ENCODE measurements at places on chromosomes 16 and 17. TPM values are rescaled to one million over a fixed set of nuclear protein-coding genes. Genes with fewer than 3 reads are reported as not detected.

NOL3 gene
- 3.8 TPM for polyA plus RNA-seq

EPX gene
- not detected for polyA plus RNA-seq

DNA sequence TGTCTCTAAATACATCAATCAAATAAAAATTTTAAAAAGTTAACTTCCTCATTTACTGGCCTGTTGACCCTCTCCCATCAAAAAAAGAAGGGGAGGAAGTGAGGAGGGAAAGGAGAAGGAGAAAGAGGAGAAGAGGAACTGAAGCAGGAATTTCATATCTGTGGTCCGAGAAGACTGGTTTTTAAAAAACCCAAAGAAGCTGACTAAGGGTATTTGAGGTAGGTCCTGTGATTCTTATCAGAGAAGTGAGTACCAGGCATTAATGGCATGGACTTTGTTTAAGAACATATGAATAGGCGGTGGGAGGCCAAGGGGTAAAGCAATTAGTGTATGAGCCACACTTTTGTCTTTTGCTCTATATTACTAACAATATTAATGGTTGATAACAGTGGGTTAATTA, 2.0 kb downstream of the SLC46A1 start:
- DNase-seq, result peak; percentile 35
- H3K4me1 ChIP-seq, result peaks cover 35% of the 10 kb centered on the region
- no peaks in the 10 kb centered on the region for H3K27me3 ChIP-seq
- no peak overlapping the region for H3K27ac ChIP-seq
- H3K4me3 ChIP-seq, result no peak overlapping the region
- peaks cover 11% of the 10 kb centered on the region for H3K36me3 ChIP-seq

DNA sequence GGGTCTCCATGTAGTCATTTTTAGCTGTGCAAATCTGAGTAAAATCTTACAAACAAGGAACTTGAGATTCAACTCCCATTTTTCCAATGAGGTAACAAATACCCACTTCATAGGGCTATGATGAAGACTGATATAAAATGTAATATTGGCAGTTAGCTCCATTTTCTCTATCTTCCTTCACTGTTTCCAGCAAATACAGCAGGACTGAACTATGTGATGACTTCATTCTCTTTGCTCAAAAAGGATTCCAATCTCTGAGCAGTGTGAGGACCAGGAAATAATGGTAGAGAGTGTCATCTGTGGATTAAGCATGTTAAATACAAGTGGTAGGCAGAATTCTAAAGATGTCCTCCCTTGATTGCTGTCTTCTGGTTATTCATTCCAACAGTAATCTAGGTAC, 18.3 kb downstream of the RND2 start:
- H3K4me3 ChIP-seq, result no peak overlapping the region
- H3K27ac ChIP-seq, result peak overlapping the region; percentile 13
- H3K27me3 ChIP-seq, result no peaks in the 10 kb centered on the region
- peaks cover 32% of the 10 kb centered on the region for H3K36me3 ChIP-seq
- DNase-seq, result no peak

DNA sequence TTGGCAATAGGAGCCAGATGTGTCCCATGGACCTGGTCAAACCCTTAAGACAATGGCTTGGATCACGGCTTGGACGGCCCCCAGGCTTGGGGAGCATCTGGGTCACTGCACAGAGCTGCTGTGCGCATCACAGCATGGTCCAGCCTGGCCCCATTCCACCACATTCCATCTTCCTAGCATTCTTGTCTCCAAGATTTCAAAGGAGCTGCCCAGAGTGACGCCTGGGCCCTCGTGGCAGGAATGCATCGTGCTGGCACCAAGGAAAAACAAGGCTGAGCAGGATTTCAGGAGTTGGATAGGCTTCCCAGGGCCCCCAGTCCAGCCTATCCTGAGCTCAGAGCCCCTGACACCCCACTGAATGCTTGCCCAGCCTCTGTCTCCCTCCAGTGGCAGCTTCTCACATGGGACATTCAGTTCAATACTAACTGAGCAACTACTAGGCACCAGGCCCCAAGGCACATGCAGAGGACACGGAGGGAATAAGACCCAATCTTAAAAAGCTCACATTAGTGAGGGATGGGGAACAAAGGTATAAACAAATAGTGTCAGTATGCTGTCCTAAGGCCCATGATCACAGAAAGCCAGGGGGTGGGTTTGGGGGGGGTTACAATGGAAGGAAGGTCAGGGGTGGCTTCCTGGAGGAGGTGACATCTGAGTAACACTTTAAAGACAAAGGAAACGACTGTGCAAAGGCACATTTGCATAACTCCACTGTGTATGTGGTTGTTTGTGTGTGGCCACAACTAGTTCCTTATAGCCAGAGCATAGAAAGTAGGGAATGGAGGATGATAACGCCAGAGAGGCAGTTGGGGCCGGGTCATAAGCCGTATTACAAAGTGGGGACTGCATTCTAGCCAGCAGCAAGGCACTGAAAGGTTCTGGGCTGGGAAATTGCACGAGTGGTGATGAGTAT, 34.1 kb downstream of the TK2 start:
- H3K4me3 ChIP-seq, result no peak overlapping the region
- H3K4me1 ChIP-seq, result peaks cover 89% of the 10 kb centered on the region
- no peaks in the 10 kb centered on the region for H3K27me3 ChIP-seq
- peak; percentile 86 for DNase-seq
- peak overlapping the region; percentile 99 for H3K27ac ChIP-seq

DNA sequence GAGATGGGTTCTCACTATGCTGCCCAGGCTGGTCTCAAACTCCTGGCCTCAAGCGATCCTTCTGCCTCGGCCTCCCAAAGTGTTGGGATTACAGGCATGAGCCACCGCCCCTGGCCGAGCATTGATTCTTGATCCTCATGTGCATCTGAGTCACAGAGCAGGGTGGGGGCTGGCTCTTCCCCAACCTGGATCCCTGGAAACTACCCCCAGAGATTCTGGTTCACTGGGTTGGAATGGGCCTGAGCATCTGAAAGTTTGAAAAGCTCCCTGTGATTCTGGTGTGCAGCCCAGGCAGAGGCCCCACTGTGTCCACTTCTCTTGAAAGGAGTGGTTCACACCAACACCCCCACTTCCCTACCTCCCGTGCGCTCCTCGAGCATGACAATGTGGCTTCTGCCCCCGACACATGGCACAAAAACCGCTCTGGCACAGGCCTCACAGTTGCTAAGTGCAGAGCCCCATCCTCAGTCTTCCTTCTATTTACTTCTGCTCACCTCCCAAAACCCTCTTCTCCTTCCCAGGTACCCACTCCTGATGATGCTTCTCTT, 4.6 kb downstream of the QPRT start:
- H3K27me3 ChIP-seq, result no peaks in the 10 kb centered on the region
- H3K36me3 ChIP-seq, result no peaks in the 10 kb centered on the region
- no peak overlapping the region for H3K4me3 ChIP-seq
- no peak overlapping the region for H3K27ac ChIP-seq
- DNase-seq, result no peak
- H3K4me1 ChIP-seq, result peaks cover 31% of the 10 kb centered on the region

Data from CD14-positive monocyte (primary cell).